Suppressor macrophage treated with lipopolysaccharide for 4 hours (primary cell): ENCODE measurements at places on chromosomes 6 and 20.

- DNase-seq, result peak; percentile 20
These were observed 271.6 kb upstream of the SGK1 start for GRCh38 chr6:134589512-134589911.

GRCh38 chr6:149782337-149782736 is 32.8 kb downstream of the PCMT1 start:
- no peak for DNase-seq

DNA sequence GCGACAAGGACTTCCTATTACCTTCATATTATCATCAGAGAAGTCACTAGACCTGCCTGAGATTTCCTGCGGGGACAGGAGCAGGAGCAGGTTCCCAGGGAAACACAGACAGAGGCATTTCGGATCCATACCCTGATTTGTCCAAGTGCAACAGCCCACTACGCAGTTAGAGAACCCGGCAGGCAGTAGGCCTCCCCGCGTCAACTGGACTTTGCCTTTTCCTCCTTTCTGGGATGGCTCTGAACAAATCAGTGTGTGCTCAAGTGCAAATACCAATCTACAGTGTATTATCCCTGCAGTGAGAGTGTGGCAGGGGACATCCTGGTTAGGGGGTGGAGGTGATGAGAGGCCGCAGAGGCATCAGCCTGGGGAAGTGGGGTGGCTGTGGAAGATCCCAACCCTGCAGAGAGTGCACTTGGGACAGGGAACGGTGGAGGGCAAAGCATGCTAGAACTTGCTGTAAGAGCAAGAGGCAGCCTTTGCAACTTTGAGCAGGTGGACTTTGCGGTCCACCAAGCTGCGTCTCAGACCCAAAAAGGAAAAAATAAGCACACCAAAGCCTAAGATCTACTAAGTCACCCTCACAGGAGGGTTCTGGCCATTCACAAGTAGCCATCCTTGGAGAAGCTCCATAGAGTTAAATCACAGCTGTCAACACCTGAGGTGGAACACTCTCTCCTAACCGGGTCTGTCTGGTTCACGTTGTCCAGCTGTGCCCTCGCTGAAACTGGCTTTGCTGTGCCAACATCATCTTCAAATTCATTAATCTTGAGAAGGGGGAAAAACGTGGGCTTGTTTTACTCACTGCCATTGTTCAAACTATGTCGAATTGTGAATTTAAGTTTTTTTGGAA is 159.1 kb downstream of the ZDHHC14 start:
- DNase-seq, result no peak

GRCh38 chr20:44706301-44707017 is 8.7 kb upstream of the CCN5 start:
- no peak for DNase-seq

DNA sequence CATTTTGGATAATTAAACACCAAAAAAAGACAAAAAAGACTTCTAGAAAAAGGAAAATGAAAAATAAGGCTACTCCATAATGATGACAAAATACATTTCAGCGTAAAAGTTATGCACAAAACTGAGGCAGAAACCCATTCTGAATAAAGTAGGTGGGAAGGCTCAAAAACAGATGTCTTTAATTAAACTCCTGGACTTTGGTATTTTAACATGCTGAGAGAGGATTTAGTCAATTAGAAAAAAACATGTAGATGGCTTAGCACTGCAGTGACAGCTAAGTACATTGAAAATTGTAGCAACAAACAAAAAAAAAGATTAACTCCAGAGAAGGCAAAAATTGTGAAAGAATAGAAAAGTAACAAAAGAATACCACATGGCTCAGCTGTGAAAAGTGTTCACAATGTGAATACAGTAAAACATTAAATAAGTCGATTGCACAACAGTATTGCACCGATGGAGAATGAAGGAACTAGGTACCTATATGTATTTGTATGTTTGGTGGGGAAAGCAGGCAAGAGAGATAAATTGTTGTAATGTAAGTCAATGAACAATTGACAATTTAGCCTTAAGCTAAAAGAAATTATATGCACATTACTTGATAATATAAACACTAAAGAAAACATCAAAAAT is 59.5 kb downstream of the TBC1D32 start:
- no peak for DNase-seq

DNA sequence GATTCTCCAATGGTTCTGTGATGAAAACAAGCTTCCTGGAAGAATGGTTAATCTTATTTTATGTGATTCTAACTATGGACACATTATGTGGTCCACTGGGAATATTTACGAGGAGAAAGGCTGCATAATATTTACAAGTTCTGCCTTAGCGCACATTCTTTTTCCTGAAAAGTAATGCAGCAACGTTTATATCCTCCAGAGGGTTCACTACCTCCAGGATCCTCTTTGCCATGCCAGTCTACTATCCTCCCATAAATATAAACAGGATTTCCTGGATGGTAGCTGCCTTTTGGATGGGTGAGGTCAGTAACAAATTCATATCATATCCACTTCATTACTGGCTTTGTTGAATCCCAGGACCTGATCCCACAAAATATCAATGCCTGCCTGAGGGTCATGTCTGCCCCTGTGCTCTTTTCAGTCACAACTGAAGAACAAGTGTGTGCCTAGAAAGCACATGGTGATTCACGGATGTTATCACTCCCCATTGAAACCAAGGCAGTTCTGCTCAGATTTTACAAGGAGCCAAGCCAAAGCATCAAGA is 30.4 kb downstream of the ADGRF5 start:
- no peak for DNase-seq

DNA sequence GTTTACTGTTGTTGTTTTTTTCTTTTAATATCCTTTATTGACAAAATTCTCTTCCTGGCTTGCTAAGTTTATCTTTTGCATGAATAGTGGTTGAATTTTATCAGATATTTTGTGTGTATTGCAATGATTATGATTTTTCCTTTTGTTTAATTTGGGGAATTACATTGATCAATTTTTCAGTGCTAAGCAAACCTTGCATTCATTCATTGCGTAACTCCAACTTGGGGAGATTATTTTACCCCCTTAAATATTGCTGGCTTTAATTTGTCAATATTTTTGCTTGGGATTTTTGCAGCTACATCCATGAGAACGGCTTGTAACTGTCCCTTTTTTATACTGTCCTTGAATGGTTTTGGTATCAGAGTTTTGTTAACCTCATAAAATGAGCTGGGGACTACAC is 63.4 kb downstream of the SERAC1 start:
- no peak for DNase-seq

DNA sequence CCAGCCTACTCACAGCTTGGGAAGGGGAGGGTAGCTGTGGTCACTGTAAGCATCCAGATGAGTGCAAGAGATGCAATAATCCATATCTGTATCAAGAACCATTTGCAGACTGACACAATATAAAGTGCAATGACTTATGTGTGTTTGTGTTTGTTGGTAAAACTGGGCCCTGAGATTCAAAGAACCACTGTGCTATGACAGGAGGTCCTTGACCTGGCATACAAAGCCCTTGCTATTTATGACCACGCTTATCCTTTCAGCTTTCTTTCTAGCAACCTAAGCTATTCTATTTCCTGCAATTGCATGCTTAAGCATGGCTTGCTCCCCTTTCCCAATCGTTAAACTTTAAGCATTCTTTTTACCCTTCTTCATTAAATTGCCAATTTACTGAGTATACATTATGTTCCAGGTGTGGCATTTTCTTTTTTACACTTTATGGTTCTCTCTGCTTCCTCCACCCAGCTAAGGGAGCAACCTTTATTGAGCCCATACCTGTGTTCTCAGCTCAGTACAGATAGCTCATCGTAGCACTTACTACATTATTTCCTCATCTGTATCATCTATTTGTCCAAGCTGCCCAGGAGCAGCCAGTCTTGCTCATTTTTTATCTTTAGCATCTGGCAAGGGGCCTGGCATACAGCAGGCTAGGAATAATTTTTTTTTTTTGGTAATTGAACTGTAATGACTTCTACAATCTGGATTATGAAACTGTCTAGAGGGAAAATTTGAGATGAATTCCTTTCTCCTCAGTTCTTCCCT is 3.5 kb downstream of the MCUR1 start:
- no peak for DNase-seq

DNA sequence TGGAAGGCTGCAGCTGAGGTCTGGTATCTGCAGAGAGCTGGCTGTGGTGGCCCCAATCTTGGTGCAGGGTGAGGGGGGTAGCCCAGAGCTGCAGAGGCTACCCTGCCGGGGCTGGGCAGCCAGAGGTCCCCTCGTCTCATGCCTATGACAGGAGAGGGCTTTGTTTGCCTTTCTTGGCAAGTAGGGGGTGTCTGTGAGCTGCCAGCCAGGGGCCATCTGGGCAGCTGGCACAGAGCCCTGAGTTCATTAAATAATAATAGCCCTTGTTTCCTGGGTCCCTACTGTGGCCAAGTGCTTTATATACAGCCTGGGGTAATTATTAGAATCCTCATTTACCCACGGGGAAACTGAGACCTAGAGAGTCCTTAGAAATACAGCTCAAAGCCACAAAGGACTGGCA is 66.6 kb downstream of the EZR start:
- DNase-seq, result no peak

- peak; percentile 43 for DNase-seq
These were observed 16.2 kb upstream of the BEND6 start for GRCh38 chr6:56938649-56939191.

- peak; percentile 80 for DNase-seq
These were observed 92.1 kb downstream of the TASP1 start for GRCh38 chr20:13546497-13547131.

DNA sequence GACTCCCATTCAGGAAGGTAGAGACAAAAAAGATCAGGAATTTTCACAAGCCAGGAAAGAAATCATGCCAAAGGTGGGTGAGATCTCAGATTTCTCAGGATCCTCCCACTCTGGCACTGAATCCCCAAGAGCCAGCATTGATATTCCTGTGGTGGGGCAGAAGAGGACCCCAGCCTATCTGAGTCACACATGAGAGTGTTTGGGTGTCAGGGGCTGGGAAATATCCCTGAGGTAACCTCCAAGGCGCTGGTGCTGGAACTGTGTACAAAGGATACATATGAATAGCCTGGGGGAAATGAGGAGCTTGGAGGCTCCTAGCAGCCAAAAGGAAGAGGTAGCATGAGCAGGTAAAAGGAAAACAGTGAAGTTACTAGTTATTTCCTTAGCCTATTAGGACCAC is 369.4 kb downstream of the BTBD9 start:
- DNase-seq, result no peak

- DNase-seq, result peak; percentile 43
These were observed 44.9 kb upstream of the SUPT3H start for GRCh38 chr6:45422503-45423110.

GRCh38 chr20:30816182-30816645 is 441.2 kb upstream of the DEFB115 start:
- peak; percentile 2 for DNase-seq

- DNase-seq, result no peak
These were observed 18.1 kb downstream of the SPDEF start for GRCh38 chr6:34537922-34538550.

- DNase-seq, result no peak
These were observed 42.5 kb downstream of the DUSP22 start for GRCh38 chr6:334536-335510.

GRCh38 chr6:111761783-111762312 is 111.4 kb downstream of the FYN start:
- DNase-seq, result peak; percentile 28

- peak; percentile 64 for DNase-seq
These were observed 179.7 kb upstream of the SHLD1 start for GRCh38 chr20:5570452-5570851.

- no peak for DNase-seq
These were observed 117.8 kb upstream of the NXT1 start for GRCh38 chr20:23232679-23233308.
